ENCODE measurements at places on chromosomes 7 and 10.

DNA sequence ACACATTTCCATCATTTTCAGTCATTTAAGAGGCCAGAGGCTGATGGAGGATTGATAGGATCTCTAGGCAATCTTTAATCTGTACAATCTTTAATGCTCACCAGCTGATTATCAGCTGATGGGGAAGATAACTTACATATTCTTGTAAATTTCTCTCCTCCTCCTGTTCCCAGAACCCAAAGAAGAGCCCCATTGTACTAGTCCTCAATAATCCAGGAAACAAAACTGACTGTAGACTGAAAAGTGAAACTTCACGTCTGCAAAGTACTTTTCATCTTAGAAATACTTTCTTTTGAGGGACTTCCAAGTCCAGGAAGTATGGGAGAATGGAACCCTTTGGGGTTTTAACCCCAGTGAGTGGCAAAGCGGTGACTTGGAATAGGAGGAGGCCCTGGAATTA lies 283.3 kb downstream of the FRMD4A start:
- no peak for DNase-seq

DNA sequence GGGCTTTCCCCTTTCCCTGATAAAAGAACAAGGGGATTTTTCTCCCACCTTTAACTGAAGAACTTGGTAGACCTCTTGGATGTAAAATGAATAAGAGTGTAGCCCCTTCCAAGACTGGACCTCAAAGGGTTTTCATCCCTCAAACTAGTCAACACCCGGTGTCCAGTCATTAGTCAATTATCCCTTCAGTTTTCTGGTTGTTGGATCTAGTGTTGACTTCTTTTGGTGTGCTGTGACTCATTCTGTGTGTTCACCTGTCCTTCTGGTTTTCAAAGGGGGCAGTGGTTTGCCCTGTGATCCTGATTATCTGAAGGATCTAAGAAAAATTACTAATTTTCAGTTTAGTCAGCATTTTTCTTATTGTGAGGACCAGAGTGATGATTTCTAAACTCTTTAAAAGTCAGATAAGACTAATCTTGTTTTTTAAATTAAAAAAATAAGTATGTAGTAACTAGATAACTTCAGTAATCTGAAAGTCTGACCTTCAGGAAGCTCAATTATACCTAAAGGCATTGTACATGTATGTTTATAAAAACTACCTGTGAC lies 583.5 kb downstream of the CNTNAP2 start:
- DNase-seq: no peak

- DNase-seq: no peak
These were observed 134.9 kb upstream of the ADARB2 start for GRCh38 chr10:1872151-1872726.

DNA sequence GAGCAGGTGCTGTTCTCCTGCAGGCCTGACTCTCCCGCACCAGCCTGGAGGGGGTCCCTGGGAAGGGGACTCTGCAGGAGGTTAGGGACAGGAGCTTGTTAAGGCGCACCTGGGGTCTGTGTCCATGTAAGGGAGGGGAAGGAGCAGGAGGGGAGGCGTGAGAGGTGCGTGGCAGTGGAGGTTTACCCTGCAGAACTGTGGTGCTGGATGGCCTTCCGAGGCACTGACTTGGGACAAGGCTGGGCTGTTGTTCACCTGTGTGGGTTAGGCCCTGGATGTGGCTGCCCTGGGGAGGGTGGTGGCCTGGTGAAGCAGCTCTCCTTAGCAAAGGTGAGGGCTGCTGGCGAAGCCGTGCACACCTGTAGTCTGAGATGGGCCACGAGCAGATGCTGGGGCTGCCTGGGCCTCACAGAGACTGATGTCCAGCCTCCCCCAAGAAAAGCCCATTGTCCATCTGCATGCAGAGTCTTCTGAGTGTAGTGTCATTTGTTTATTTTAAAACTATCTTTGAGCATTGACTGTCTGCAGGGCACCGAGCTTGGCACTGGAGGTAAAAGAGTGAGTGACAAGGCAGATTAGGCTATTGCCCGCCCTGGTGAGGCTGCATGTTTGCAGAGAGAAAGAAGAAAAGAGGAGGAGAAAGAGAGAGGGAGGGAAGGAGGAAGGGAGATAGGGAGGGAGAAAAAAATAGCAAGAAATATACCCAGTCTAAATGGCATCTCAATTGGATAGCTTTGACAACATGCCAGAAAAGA lies 225.3 kb downstream of the GLRX3 start:
- DNase-seq: no peak
